ENCODE measurements at places on chromosomes 2 and 18.

DNA sequence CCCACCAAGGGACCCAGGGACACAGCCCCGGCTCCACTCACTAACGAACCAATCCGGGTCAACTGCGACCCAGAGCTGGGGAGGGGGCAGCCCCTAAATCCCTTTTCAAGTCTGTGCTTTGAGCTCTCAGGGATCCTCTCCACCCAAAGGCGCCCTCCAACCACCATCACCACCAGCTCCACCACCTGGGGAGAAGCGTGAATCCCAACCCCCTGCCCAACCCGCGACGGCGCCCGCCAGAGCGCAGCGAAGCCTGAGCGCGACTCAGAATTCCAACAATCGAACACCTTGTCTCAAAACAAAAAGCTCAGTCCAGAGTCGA lies 497 bp downstream of the DSC3 start:
- no peak for DNase-seq

DNA sequence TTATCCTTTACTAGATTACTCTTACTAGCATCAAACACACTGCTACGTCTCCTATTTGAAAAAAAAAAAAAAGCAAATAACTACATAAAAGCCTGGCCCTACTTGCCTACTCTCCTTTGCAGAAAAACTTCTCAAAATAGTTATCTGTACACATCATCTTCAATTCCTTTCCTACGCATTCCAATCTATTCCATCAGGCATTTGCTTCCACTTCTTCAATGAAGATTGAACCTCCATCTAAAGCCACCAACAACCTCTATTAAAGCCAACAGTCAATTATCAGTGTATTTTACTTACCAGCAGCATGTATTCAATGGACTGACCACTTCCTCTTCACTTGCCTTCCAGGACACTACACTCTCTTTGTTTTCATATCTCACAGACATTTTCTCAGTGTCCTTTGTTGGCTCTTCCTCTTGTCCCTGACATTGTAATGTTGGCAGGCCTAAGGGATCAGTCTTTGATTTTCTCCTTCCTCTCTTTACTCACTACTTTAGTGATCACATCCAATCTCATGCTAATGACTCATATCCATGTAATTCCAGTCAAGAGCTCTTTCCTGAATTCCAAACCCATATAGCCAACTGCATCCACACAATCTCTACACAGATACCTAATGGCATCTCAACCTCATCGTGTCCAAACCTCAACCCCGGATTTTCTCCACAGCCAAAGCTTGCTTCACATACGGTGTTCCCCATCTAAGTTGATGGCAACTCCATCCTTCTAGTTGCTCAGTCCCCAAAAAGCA lies 131.3 kb downstream of the CCDC148 start:
- no peak for DNase-seq

DNA sequence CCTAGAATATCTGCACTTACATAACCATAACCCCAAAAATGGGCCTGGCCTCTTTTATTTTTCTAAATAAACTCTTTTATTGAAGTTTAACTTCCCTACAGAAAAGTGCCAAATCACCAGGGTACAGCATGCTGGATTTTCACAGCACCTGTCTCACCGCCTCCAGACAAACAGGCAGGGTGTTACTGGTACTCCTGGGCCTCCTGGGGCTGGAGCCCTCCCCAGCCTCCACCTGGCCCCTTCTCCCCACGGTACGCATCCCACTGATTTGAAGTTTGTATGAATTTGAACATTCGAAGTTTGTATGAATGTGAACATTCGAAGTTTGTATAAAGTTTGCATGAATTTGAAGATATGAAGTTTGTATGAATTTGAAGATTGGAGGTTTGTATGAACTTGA lies 232.1 kb downstream of the NDUFA10 start:
- no peak for DNase-seq

DNA sequence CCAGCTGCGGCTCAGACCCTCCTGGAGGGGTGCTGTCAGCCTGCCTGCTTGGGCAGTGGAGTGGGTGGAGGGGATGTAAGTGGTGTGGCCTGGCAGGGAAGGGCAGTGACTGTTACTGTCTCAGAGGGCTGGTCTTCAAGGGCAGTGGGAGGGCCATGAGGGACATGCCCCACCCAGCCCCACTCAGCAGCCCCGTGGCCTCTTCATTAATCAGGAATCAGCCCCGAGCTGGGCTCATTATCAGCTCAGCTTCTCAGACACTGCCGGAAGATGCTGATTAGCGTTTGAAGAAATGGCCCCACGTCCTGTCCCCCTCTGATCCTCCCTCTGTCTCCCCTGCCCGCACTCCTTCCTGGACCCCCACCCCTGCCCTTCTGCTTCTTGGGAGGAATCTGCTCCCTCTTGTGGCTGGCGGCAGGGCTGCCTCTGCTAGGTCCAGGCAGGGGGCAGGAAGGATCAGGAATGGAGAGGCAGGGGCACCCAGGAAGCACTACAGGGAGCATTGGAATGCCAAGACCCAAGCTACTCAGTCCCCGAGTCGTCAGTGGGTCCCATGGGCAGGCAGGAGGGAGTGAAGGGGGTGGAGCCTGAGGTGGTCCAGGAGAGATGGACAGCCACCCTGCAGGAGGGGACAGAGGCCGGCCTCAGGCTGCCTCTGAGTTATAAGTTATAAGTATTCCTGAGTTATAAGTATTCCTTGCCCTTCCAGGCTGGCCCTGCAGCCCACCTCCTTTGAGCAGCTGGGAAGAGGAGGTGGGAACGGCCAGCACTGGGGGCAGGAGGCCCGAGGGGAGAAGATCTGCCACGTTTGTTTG lies 7.0 kb downstream of the ASIC4 start:
- no peak for DNase-seq

DNA sequence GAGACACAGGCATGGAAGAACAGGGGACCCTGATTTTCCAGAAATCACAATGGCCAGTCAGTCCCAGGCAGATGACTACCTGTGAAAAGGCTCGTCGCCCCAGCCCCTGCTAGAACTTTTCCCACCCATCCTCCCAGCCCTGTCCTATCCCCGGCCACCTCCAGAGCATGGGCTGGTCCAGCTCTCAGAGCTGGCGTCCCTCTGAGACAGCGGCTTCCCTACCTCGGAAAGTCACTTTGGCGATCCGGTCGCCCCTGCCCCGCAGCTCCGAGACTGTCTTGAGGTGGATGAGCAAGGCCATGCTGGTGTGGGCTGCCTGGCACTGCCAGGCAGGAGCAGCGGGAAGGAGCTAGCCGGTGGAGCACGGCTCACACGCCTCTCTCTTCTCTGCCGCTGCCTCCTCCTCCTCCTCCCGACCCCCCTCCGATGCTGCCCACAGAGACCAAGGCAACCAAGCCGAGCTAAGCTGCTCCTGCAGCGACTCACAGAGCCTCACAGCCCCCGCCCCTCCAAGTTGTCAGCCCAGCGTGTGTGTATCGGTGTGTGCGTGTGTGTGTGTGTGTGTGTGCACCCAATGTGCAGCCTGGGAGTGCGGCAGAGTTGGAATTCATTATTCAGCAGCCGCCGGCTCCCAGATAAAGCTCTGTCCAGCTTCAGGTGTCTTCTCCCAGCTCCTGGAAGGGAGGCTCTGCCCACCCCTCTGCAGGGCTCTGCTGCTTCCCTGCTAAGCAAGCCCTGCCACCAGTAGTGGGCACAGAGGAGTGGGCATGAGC lies 80.5 kb upstream of the OTOF start:
- no peak for DNase-seq

DNA sequence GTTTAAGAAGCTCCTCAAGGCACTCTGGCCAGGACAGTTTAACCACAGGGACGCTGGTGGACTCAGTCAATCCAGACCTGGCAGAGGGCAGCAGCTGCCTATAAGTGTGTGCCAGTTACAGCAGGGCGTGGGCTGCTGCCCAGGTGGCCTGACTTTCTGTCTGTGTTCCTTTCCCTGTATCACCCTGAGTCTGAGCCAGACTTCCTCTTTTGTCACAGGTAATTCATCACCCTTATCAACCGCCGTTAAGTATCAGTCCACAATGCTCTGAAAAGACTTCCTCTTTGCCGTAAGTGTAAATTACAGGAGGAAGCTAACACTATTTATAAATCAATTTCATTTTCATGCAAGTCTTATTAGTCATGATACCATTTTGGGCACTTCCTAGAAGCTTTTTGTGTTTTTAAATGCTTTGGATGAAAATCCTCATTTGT lies 7.0 kb downstream of the LPIN1 start:
- no peak for DNase-seq

- no peak for DNase-seq
These were observed 157.5 kb downstream of the RAPGEF4 start for GRCh38 chr2:172893111-172893510.

DNA sequence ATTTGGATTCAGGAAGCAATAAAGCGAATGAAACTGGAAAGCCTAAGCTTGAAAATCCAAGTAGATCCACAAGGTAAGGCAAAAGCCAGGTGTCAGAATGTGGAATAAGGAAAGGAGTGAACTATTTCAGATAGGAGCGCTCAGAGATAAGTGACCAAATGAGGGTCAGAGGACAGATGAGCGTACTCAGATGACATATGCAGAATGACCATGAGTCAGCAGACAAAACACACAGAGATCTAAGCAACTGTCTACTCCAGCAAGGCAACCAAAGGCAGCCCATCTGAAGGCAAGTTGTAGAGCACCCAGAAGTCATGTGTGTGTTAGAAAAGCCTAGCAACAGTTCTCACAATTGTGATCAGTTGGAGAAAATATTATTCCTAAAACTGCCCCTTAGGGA lies 548.4 kb upstream of the FSHR start:
- no peak for DNase-seq

DNA sequence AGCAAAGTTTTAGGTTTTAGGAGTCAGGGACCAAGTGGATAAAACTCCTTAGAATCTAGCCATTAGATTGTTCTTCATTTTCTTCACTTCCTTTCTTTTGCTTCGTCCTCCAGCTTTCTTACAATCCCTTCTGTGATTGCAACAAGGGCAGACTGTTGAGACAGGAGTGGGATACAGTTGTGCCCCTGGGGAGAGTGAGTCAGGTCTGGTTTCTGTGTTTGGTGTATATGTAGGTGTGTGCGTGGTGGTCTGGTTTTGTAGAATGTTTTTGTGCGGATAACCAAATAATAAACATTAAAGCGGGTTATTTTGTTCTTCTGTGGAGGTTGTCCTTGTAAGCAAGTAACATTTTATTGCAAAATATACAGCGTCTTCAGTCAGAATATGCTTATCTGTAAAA lies 7.3 kb downstream of the INSIG2 start:
- no peak for DNase-seq

- DNase-seq, result no peak
These were observed 80.1 kb downstream of the SOCS6 start for GRCh38 chr18:70368903-70369302.

DNA sequence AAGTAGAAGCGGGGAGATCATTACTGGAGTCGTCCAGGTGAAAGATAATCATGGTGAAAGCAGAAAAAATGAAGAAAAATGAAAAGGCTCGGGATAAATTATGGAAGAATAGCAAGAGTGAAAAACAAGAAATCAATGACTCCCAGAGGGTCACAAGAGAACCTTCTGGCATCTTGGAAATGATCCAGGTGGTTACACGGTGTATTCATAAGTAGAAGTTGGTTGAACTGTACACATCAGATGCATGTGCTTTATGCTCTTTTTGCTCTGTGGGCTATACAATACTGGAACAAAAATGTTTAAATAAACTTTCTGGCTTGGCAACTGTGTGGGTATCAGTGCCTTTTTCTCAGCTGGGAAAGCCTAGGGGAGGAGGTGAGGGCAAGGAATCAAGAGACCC lies 348.9 kb downstream of the RND3 start:
- no peak for DNase-seq

- DNase-seq, result no peak
These were observed 58.5 kb upstream of the ARHGAP15 start for GRCh38 chr2:143070704-143071103.

DNA sequence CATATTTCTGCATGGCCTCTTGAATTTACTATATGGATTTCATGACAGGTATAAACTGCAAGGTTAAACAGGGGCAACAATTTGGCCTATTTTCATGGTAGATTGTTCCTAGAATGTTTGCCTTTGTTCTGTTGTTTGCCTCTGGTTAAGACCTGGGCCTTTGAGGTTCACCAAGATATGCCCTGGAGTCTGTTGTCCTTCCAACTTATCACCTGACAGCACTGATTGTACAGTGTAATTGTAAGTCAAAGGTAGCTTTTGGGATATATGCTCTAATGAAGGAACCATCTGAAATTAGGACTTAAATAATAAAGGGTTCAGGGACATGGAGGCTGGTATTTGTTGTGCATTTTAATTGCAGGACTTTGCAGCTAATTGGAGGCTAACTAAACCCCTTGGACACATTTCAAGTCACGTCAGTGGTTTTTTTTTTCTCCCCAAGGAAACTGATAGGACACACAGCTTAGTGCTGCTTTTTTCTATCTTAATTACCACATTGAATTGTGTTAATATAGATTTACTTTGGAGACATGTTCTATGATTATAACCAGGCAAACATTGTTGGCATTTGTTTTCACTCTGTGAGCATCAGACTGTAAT lies 771.2 kb upstream of the LINC00305 start:
- no peak for DNase-seq

- no peak for DNase-seq
These were observed 344.7 kb upstream of the PKDCC start for GRCh38 chr2:41703123-41703522.

DNA sequence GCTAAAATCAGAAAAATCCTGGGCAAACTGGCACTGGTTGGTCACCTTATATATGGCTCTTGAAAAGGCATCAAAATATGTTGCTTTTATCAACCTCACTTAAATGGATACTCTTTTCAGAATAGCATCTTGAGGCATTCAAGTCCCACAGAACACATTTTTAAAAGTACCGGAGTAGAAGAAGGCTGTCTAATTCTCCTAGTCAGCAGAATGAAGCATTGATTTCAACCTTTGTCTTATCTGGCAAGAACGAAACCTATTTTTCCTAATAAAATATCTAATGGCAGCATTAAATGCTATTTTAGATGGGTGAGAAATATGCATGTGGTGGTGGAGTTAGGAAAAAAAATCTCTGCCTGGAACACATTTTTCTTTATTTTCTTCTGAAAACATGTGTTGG lies 27.8 kb downstream of the TMEFF2 start:
- no peak for DNase-seq

DNA sequence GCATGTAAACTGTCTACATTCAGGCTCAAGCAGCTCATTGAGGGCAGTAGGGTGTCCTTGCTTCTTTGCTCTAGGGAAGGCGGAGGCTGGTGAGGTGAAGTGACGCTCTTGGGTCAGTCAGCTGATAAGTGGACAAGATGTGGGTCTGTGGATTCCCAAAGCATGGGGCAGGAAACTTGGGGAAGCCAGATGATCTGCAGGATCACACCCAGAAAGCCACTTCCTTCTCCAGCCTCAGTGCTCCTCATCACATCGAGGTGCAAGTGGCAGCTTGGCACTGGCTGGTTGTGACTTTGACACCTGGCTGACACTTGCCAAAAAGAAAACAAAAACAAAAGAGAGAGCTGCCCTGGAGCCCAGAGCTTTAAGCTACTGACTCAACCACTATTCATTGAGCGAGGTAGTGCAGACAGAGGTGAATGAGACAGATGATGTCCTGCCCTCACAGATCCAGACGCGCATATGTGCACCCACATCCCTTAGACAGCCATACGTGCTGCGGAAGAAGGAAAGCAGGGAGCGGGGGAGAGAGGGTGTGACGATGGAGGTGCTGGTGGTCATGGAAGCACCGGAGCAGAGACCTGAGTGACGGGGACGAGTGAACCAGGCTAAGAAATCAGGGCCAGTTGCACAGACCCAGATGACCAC lies 3.1 kb upstream of the CIB4 start:
- DNase-seq, result no peak

- no peak for DNase-seq
These were observed 207.2 kb downstream of the GBX2 start for GRCh38 chr2:235960716-235961640.

Data from stimulated activated CD8-positive, alpha-beta memory T cell treated with anti-CD3 and anti-CD28 coated beads, Interleukin-4, amount 100 ng/mL, for 4 hours (primary cell).